ENCODE measurements at places on chromosomes 7 and 10.

DNA sequence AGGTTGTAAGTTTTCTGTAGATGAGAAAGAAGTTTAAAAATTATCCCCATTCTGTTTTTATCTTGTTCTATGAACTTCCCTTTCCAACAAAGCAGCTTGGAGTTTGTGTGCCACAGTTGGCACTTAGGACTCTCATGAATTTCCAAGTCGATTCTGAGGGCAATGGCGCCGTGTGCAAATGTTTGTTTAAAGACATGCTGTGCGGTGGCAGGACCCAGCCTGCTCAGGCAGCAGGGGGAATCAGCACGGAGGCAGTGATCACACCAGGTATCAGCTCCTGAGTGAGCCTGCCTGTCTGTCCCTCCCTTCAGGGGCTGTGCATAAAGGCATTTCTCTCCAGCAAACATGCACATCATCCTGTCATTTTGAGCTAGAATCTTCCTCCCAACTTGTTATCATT is 109.8 kb upstream of the WDR11 start:
- DNase-seq, result no peak

DNA sequence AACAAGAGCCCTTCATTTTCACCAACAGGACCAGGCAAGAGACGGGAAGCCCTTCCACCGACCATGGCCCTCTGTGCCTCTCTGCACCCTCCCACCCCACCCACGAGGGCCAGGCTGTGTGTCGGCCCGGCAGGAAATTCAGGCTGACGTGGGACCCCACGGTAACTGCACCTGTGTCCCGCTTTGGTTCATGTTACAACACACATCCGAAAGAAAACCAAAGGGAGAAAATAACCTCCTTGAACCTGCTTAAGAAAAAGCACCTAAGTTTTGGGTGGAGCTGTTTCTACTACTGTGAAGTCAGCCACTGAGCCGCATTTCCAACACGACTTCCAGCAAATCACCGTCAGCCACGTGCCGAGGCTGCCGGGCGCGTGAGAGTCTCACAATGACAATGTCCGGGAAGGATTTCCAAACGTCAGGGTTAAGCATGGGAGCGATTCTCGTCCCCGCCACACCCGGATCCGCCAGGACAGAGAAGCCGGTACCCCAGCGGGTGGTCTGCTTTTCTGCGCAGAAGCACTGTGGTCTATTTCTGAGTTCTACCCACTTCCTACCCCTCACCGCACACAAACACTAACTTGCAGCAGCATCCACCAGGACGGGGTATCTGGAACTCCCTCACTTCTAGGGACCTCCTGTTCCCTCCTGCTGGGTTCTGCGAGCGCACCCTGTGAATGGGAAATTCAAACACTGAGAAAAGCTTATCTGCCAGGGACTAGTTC is 36.6 kb downstream of the AMZ1 start:
- no peak for DNase-seq

DNA sequence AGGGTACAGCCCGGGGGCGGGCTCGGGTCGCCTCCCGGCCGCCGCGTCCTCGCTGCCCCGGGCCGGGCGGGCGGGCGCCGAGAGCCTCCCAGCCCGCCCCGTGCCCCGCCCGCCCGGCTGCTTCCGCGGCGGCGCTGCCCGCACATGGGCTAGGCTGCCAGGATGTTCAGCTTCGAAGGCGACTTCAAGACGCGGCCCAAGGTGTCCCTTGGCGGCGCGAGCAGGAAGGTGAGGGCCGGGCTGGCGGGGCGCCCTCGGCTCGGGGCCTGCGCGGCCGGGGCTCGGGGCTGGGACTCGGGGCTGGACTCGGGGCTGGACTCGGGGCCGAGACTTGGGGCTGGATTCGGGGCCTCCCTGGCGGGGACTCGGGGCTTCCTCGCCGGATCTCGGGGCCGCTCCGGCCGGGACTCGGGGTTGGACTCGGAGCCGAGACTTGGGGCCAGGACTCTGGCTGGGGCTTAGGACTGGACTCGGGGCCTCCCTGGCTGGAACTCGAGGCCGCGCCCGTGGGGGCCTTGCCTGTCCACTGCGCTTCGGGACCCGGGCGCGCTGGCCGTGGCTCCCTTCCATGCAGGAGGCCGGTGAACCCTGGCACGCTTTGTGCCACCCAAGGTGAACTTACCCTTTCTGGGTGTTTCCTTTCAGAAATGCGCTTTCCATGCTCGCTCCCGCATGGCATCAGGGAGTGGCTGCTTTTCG is 534 bp downstream of the UBE3C start:
- no peak for DNase-seq

GRCh38 chr7:78165454-78165853 is 366.9 kb downstream of the PHTF2 start:
- no peak for DNase-seq

DNA sequence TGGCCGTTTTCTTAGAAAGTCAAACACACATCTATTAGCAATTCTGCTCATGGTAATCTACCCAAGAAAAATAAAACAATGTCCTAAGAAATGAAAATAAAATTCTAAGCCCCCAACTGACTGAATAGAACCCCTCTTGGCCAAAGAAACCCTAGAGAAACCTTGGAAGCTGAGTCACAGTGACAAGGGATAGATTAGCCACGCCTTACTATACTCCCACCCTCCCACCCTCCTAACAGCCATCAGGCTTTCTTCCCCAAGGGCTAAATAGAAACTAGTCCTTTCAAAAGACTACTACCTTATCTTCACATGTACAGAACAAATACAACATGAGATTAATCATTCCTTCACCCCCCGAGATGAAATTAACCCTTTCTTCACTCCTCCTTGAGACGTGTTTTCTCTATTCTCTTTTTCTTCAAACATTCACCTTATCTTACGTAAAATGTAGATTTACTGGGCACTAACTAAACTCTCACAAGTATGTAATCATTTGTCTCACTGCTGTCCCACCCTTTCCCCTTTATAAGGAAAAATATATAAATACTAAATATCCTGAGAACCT is 57.5 kb downstream of the HTR7 start:
- no peak for DNase-seq

- DNase-seq, result no peak
These were observed 114.3 kb upstream of the ODAD2 start for GRCh38 chr10:28113202-28113601.

DNA sequence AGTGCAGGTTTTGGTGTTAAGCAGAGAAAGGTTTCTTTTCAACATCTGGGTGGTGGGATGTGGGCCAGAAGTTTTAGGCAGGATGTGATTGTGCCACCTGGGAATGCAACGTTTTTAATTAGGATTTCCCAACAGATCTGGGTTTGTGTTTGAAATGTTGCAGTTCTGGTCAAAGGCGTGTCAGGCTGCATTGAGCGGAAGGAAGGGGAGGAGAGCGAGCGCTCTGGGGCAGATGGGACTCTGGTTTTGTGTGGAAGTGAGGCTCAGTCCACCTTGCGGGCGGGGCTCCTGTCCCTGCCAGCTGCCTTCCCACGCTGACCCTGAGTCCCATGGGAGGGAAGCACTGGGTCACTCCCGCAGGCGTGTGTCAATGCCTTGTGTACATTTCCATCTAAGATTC is 767.7 kb downstream of the KCNMA1 start:
- no peak for DNase-seq

Data from stimulated activated CD8-positive, alpha-beta memory T cell treated with anti-CD3 and anti-CD28 coated beads, Interleukin-12 subunit alpha, Interleukin-12 subunit beta, amount 100 ng/mL, for 4 hours (primary cell).